ENCODE measurements at places on chromosomes 6 and 20.

GRCh38 chr6:130150906-130151305 is 71.8 kb downstream of the SAMD3 start:
- no peak for DNase-seq

DNA sequence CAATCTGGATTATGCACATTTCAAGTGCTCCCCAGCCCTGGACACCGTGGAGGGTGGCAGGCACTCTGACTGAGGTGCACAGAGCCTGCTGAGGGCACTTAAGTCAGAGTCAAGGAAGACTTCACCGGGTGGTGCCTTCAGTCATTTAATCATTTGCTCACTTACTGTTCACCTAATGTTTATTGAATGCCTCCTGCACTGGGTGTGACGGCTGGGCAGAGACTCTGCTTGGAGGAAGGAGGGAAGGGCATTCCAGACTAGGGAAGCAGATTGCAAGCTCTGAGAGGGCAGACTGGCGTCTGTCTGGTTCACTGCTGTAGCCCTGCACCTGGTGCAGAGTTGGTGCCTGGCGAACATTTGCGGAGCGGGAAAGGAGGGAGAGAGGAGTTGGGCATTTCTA is 54.2 kb upstream of the FAM83D start:
- DNase-seq, result no peak

GRCh38 chr6:30725713-30726505 is 5.8 kb downstream of the TUBB start:
- DNase-seq, result no peak

- DNase-seq, result no peak
Measured at GRCh38 chr6:31784098-31784925, 7.2 kb upstream of the VWA7 start.

GRCh38 chr20:47309806-47310426 is 46.6 kb downstream of the ZMYND8 start:
- DNase-seq, result no peak

DNA sequence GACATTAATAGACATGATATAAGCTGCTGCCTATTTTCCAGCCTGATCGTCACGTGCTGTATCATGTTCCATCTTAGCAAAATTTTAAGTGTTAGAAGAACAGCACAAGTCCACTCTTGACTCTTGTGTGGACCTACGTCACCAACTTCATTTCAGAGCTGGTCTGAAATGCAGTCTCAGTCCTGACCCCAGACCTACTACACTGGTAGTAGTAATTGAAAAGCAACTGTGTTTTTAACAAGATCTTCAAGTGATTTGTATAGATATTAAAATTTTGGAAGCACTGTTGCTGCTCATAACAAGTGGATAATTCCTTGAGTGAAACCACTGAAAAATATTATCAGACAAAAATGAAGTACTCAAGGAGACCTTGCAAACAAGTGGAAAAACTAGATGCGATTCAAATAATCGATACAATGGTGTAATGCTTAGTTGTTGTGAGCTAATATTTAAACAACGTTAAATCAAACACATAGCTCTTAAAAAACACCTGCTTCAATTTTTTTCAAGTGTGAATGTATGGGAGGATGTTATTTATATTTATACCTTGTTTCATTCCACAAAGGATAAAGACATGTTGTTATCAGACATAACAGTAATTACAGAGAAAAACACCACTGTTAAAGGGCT is 110.9 kb upstream of the JAG1 start:
- DNase-seq, result no peak
